ENCODE measurements at places on chromosomes 4 and X.

DNA sequence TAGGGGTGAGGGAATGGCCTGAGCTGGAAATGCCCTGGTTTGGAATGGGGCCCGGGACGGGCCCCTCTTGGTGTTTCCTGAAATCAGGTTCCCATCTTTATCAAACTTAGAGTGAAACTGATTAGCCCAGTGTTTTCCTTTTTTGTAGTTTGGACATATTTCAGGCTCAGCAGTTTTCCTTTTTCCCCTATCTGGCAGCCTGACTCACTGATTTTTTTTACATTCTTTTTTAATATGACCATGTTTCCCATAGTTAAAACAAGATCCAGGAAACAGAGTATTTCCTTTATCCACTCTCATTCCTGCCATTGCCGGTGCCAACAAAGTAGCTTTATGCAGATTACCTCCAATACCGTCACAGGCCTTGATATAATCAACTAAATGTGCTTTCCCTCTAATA lies 20.5 kb upstream of the C4orf17 start:
- DNase-seq, result no peak

DNA sequence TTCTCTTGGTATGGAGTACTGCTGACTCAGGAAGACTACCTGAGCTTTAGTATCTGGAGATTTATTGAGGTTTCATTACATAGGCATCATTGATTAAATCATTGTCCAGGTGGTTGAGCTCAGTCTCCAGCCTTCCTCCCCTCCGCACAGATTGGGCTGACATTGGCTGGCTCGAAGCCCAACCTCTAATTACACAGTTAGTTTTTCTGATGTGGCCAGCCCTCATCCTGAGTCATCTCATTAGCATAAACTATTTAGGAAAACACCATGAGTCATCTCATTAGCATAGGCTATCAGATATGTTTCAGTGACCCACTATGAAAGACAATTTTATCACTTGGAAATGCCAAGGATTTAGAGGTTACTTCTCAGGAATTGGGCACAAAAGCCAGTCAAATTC lies 93.9 kb upstream of the ANKRD50 start:
- DNase-seq, result peak; percentile 29

GRCh38 chrX:34632384-34632783 lies 24.7 kb downstream of the TMEM47 start:
- DNase-seq, result peak; percentile 43

DNA sequence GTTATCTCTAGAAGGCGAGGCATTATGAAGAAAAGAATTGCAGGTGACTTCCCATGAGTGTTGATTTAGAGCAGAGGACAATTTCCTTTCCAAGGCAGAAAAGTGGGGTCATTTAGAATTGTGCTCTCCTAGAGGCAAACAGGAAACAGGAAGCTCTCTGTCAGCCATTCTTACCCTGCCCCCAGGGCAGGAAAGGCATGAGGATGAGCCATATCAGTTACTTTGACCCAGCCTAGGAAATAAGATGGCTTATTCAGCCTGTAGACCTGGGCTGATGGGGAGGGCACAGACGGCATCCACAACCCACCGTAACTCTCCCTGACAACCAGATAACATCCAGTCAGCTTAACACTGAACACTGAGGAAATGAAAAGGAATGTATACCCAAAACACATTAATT lies 88.8 kb upstream of the KDR start:
- DNase-seq, result no peak

DNA sequence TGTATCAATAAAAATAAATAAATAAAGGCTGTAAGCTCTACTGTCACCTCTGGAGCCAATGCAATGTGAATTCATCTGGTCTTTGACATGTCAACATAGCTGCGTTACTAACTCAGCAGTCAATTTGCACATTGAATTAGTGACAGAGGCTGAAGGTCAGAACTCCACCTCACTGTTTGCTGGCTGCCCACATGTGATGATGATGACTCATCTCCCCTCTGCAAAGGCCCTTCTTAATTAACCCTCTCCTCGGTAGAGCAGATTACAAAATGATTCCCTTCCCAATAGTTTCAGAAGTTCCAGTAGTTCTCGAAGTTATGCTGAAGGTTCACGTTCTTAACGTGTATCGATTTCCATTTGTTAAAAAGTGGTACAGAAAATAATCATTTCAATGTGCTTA lies 1626.0 kb upstream of the TENM3 start:
- no peak for DNase-seq

DNA sequence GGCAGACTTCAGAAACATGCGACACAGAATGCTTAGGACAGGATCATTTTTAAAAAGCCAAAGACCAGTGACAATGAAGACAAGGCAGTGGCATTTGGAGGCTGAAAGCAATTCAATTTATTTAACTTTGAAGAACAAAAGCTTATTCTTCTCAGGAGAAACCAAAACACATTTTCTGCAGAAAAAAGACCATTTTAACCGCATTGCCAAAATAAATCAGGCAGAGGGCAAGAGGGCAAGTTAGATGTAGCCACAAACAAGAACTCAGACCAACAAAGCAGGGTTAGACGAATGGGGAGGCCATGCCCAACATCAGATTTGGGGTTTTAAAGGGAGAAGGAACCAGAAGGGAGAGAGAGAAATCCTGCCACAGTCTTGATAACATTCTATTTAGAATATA lies 58.9 kb downstream of the RELL1 start:
- DNase-seq, result no peak

- DNase-seq, result no peak
Measured at GRCh38 chrX:121301356-121301755, 253.9 kb downstream of the GLUD2 start.

- no peak for DNase-seq
Measured at GRCh38 chr4:83012200-83012686, 1.6 kb upstream of the LIN54 start.

GRCh38 chrX:110180928-110181310 lies 137.0 kb downstream of the AMMECR1 start:
- DNase-seq, result peak; percentile 83

GRCh38 chr4:160175064-160175643 lies 1072.3 kb downstream of the RAPGEF2 start:
- DNase-seq, result peak; percentile 17

- DNase-seq, result no peak
Measured at GRCh38 chr4:118807659-118808058, 28.3 kb downstream of the SEC24D start.
